B cell (primary cell): ENCODE measurements at places on chromosomes 6 and 20. TPM values are rescaled to one million over a fixed set of nuclear protein-coding genes. Genes with fewer than 3 reads are reported as not detected.

DNA sequence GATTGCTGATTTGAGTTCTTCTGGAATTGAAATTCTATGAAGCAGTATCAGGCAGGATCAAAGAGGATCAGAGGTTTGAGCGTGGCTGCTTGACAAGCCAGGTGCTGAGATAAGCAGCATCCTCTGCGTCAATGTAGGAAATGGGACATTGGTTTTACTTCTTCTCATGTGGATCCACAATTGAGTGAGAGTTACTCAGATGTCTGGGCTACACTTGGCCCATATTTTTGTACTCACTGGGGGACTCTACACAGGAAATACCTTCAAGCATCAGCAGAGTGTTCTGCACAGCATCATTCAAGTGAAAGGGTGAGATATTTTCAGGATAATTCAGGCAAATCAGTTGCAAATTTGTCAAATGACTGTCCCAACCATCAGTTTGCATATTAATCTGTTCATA, 613.9 kb upstream of the ARID1B start:
- DNase-seq = peak; percentile 70
- no peaks in the 10 kb centered on the region for H3K36me3 ChIP-seq
- H3K4me3 ChIP-seq = no peak overlapping the region
- H3K4me1 ChIP-seq = peaks cover 27% of the 10 kb centered on the region

Gene EFCAB8
- 2.3 and 3.8 TPM in 2 replicates for total RNA-seq

GRCh38 chr20:24914388-24915241, 34.5 kb upstream of the CST7 start:
- H3K27me3 ChIP-seq = no peaks in the 10 kb centered on the region
- no peak for DNase-seq
- H3K4me1 ChIP-seq = peaks cover 3% of the 10 kb centered on the region
- no peak overlapping the region for H3K4me3 ChIP-seq
- H3K27ac ChIP-seq = no peak overlapping the region

Gene HLA-G
- 6.4 and 8.8 TPM in 2 replicates for total RNA-seq

- H3K27ac ChIP-seq = no peak overlapping the region
- no peaks in the 10 kb centered on the region for H3K27me3 ChIP-seq
- peaks cover 4% of the 10 kb centered on the region for H3K36me3 ChIP-seq
- no peak overlapping the region for H3K4me3 ChIP-seq
- DNase-seq = no peak
Measured at GRCh38 chr6:12103158-12103557, 91.0 kb downstream of the HIVEP1 start.

GRCh38 chr6:2187826-2188225, 57.6 kb downstream of the GMDS start:
- no peaks in the 10 kb centered on the region for H3K27me3 ChIP-seq
- no peak overlapping the region for H3K27ac ChIP-seq

GRCh38 chr6:157615420-157615769, 207.7 kb upstream of the SNX9 start:
- peak; percentile 60 for DNase-seq
- no peak overlapping the region for H3K4me3 ChIP-seq
- H3K36me3 ChIP-seq = no peaks in the 10 kb centered on the region
- H3K27me3 ChIP-seq = no peaks in the 10 kb centered on the region
- peak overlapping the region; percentile 68 for H3K27ac ChIP-seq

- no peak overlapping the region for H3K4me3 ChIP-seq
- no peaks in the 10 kb centered on the region for H3K4me1 ChIP-seq
- H3K27me3 ChIP-seq = no peaks in the 10 kb centered on the region
- DNase-seq = no peak
- H3K36me3 ChIP-seq = no peaks in the 10 kb centered on the region
Measured at GRCh38 chr6:95099410-95099809, 477.9 kb upstream of the MANEA start.

DNA sequence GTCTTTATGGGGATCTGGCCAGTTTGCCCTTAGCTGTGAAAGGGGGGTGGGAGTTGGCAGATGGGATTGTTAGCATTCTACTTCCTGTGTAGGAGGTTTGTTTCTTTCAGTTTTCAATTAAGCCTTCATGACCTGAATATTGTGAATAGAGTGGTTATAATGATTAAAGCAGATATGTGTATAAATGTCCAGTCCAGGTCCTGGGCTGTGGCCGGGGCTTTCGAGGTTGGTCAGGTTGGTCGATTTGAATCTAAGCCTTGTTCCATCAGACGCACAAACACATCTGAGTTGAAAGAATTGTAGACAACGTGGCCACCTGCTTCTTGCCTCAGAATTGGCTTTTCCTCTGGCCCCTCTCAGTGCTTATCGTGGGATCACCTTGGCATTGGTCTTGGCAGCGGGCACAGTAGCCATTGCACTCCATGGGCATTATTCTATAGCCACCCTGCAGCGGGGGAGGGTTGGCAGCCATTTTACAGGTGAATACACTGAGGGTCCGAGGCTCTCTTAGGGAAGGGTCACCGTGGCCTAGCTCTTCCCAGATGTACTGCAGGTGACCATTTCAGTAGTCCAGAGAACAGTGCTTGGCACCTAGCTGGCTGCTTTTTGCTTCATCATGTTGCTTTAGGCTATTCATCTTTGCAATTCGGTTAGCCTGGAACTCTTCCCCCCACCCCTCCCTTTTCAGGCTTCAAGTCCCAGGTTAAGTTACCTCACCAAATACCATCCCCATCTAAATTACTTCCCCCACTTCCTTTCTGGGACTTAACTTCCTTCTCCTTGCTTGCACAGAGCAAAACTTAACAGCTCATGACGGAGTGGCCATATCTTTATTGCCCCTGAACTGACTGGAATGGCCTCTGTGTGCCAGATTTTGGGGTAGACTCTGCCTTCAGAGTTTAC, 1.1 kb downstream of the RNF114 start:
- peaks cover 4% of the 10 kb centered on the region for H3K36me3 ChIP-seq
- H3K4me1 ChIP-seq = peaks cover 42% of the 10 kb centered on the region
- peak overlapping the region; percentile 96 for H3K4me3 ChIP-seq
- peak overlapping the region; percentile 90 for H3K27ac ChIP-seq
- H3K27me3 ChIP-seq = no peaks in the 10 kb centered on the region

DNA sequence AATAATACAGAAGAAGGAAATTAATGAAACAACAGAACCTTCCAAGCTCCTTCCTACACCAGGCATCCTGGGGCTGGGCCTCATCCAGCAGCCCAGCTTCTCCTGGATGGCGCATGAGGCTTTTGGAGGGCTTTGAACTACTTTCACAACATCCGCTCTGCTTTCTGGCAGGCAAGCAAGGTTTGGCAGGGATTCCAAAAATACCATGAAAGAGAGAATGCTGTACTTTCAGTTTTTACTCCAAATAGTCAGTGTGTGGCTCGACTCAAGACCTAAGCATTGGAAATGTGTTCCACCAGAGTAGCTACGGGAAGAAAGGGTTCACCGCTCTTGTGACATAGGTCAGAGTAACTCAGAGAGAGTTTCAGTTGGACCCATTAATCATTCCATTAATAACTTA, 125.4 kb downstream of the OPRM1 start:
- no peak overlapping the region for H3K4me3 ChIP-seq
- H3K27me3 ChIP-seq = no peaks in the 10 kb centered on the region
- H3K27ac ChIP-seq = no peak overlapping the region

- H3K4me1 ChIP-seq = no peaks in the 10 kb centered on the region
- H3K27ac ChIP-seq = no peak overlapping the region
- no peak overlapping the region for H3K4me3 ChIP-seq
- H3K36me3 ChIP-seq = no peaks in the 10 kb centered on the region
Measured at GRCh38 chr6:81901551-81901966, 149.1 kb upstream of the TENT5A start.

DNA sequence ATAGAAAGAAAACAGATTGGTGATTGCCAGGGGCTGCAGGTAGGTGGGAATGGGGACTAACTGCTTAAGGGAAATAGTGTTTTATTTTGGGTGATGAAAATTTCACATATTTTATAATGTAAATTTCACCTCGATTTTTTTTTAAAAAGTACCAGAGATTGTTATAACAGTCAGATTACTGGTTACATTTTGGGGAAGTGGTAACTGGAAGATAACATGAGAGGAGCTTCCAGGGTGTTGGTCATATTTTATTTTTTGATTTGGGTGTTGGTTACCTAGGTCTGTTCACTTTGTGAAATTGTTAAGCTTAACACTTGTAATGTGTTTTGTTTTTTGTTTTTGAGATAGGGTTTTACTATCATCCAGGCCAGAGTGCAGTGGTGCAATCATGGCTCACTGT, 17.2 kb upstream of the CRIP3 start:
- no peak for DNase-seq
- no peak overlapping the region for H3K4me3 ChIP-seq
- H3K27ac ChIP-seq = no peak overlapping the region
- H3K27me3 ChIP-seq = no peaks in the 10 kb centered on the region
- peaks cover 25% of the 10 kb centered on the region for H3K4me1 ChIP-seq

DNA sequence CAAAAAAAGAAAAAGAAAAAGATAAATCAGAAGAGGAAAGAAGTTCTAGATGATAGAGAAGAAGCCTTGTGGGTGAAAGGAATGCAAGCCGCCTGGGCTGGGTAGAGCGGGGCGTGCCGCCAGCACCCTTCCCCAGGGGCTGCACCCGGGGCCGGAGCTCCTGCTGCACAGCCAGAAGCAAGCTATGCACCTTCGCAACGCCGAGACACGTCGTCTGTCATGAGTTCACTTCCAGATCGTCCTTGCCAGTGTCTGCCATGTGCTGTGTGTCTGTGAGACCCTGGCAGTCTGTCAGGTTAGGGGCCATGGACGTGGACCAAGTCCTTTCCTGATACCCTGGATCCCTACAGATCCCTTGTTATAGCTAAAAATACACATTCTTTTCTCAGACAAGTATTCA, 25.5 kb upstream of the ADRM1 start:
- H3K4me3 ChIP-seq = no peak overlapping the region
- no peak overlapping the region for H3K27ac ChIP-seq
- peaks cover 64% of the 10 kb centered on the region for H3K36me3 ChIP-seq
- peaks cover 21% of the 10 kb centered on the region for H3K4me1 ChIP-seq

Gene CD83
- 332 and 339 TPM in 2 replicates for total RNA-seq

DNA sequence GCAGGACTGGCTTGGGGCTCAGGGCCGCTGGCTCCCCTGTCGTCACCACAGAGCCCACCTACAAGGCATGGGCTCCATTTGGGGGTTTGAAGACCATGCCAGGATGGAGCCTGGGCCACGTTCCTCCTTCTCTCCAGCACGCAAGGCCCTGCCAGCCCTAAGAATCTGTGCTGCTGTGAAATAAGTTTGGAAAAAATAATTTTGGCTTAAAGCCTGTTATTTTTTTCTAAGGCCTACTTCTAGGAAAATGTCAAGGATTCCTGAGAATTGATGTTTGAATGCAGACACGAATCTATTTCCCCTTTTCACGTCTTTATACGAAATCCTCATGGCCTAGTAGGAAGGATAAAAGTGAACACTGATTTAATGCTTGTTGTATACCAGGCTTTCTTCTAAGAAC, 107.5 kb downstream of the LRFN2 start:
- no peak for DNase-seq
- H3K27ac ChIP-seq = no peak overlapping the region
- no peaks in the 10 kb centered on the region for H3K27me3 ChIP-seq
- H3K36me3 ChIP-seq = no peaks in the 10 kb centered on the region
- no peaks in the 10 kb centered on the region for H3K4me1 ChIP-seq
- H3K4me3 ChIP-seq = no peak overlapping the region

DNA sequence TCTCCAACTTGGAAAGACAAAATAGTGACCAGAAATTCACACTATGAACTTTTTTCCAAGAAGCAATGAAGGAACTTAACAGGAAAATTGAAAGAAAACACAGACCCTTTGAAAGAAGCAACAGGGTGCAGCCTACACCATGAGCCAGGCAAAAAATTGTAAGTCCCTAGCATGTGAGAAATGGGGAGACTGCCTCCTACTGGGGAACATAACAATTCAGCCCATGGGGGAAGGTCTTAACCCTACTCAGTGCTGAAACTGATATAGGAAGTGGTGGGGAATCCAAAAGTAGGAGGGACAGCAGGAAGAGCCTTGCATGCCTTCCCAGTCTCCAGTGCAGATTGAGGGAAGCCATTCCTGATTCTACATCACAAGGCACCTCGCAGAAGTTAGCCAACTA, 235.1 kb upstream of the UFL1 start:
- H3K27ac ChIP-seq = no peak overlapping the region
- H3K27me3 ChIP-seq = no peaks in the 10 kb centered on the region
- DNase-seq = no peak
- no peak overlapping the region for H3K4me3 ChIP-seq

Gene B3GAT2
- total RNA-seq = not detected in 2 replicates

Gene PROKR2
- total RNA-seq = not detected in 2 replicates

Gene APMAP
- total RNA-seq = 28.0 and 28.2 TPM in 2 replicates

DNA sequence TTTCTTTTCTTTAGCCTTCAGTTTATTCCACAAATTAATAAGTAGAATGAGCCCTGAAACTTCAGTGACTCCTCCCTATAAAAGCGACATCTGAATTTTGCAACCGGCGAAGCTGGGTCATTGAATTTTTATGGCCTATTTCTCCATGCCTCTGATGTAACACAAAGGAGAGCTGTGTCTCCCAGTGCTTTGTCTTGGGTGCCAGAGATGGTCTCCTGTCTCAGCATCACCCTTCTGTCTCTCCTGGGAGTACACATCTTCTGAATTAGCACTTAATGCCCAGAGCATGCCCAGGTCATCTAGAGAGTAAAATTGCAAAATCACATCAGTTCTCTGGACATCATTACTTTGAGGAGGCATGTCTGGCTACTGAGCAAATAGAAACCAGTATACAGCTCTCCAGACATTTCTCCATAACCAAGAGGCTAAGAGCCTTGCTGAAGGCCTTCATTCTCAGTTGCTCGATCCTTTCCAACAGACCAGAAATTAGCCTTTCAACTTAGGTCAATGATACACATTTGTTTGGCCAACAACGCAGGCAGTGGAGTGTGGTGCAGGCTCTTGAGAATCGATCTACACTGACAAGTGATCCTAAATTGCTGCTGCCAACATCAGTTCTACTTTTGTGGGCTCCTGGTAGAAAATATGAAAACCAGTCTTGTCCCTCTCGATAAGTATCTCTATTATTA, 176.0 kb upstream of the FOXQ1 start:
- DNase-seq = no peak
- no peaks in the 10 kb centered on the region for H3K36me3 ChIP-seq
- H3K4me3 ChIP-seq = no peak overlapping the region
- H3K27me3 ChIP-seq = no peaks in the 10 kb centered on the region
- no peak overlapping the region for H3K27ac ChIP-seq

Gene BMP5
- not detected in 2 replicates for total RNA-seq

Gene MATN4
- not detected in 2 replicates for total RNA-seq

DNA sequence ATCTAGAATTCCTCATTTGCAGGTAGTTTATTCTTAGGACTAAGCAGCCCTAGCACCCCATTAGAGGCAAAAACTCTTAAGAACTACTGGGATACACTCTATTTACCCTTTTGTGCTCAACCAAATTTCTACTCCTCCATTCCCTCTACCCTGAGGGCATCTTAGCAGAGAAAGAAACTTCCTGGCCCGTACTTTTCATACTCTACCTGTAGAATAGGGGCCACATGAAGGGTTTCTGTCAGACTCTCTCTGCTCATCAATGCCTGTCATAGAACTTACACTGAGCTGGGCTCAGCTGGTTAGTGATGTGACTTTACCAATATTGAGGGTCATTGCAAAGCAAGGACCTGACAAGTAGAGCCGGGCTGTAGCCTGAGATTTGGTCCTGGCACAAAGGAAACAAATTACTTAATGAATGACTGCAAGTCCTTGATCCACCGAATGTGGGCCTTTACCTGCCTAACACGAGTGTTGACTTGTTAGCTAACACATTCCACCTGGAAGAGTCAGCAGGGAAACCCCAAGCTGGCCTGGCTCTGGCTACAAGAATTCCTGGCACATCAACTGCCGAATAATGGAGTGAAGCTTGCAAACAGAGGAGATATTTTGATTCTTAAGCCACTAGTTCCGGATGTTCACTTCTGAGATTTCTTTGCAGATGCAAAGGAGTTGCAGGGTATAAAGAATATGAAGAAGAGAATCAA, 280.5 kb upstream of the JAG1 start:
- H3K4me3 ChIP-seq = no peak overlapping the region
- no peak overlapping the region for H3K27ac ChIP-seq
- H3K27me3 ChIP-seq = no peaks in the 10 kb centered on the region
- DNase-seq = no peak
- H3K4me1 ChIP-seq = no peaks in the 10 kb centered on the region
